CD14-positive monocyte (primary cell): ENCODE measurements at places on chromosomes 11 and 22. TPM values are rescaled to one million over a fixed set of nuclear protein-coding genes. Genes with fewer than 3 reads are reported as not detected.

DNA sequence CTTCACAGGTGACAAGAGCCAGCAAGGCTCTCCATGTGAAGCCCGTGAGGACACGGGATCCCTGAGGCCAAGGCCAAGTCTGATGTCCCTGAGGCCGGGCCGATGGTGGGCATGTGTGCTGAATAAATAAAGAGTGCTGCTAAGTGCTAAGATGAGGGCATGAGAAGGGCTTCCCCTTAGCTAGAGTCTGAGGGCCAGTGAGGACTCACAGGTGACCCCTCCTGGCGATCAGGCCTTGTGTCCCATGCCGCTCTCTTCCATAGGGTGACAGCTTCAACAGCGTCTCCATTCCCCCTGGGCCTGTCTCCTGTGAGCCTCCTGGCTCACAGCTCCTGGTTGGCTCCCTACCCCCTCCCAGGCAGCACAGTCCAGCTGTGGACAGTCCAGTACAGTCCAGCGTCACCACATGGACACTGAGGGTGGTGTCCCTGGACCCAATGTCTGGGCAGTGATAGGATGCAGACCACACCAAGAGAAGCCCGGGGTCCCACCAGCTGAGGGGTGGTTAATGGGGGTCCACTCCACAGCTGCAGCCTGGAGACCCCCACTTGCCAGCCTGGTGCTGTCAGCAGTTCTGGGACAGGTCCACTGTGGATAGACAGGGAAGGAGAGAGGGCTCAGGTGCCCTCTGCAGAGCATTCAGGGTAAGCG is 1033.2 kb downstream of the TBC1D22A start:
- no peak overlapping the region for H3K27ac ChIP-seq
- H3K27me3 ChIP-seq, result no peaks in the 10 kb centered on the region
- no peak overlapping the region for H3K4me3 ChIP-seq

DNA sequence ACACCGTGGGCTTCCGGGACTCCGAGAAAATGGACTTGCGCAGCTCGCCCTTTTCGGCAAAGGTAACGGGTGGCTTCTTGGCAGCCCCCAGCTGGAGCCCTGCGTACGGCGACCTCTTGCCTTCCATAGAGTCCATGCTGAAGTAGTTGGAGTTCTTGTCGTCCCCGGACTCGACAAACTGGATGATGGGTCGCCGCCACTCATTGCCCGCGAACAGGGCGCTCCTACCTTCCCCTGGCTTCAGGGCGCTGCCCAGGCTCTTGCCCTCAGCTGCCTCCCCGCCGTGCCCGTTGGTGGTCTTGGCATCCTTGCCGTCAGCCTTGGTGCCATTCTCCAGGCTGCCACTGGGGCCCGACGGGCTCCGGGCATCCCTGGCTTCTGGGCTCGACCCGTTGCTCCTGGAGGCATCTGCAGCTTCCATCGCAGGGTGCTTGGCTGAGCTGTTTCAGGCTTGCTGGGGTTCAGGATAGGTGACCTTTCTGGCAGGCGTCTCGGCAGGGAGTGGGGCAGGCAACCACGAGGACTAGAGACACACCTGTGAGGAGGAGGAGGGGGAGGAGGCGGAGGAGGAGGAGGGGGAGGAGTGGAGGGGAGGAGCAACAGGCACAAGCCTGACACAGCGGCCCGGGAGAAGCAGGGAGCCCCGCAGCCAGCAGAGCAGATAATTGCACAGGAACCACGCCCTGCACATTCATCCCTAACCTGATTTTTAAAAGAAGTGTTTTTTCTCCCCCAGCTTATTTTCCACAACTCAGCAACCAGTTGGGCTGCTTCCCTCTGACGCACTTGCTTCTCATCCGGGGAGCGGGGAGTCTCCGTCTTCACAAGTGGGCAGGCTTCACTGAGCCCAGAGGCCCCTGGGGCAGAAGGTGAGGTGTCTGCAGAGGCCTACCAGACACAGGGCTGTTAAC is at the start of gene TRIM29:
Gene TRIM29, minus strand, starts transcription at position 503 of the 911 bp plus-strand sequence. Its CDS starts 82 bp downstream, at position 421.
- no peaks in the 10 kb centered on the region for H3K27me3 ChIP-seq
- no peaks in the 10 kb centered on the region for H3K4me1 ChIP-seq
- no peak within 1 kb of the TSS for H3K4me3 ChIP-seq
- H3K27ac ChIP-seq, result no peak within 1 kb of the TSS
- H3K36me3 ChIP-seq, result no peaks in the 10 kb centered on the region

GRCh38 chr22:50577697-50577986 is 585 bp downstream of the CPT1B start:
- no peak for DNase-seq
- no peaks in the 10 kb centered on the region for H3K27me3 ChIP-seq
- no peaks in the 10 kb centered on the region for H3K36me3 ChIP-seq

- H3K27ac ChIP-seq, result peak overlapping the region; percentile 99
- H3K36me3 ChIP-seq, result peaks cover 74% of the 10 kb centered on the region
- peak; percentile 95 for DNase-seq
- no peaks in the 10 kb centered on the region for H3K27me3 ChIP-seq
- peaks cover 100% of the 10 kb centered on the region for H3K4me1 ChIP-seq
- peak overlapping the region; percentile 54 for H3K4me3 ChIP-seq
Observed at GRCh38 chr11:67283481-67283963, 5.6 kb upstream of the ANKRD13D start.

DNA sequence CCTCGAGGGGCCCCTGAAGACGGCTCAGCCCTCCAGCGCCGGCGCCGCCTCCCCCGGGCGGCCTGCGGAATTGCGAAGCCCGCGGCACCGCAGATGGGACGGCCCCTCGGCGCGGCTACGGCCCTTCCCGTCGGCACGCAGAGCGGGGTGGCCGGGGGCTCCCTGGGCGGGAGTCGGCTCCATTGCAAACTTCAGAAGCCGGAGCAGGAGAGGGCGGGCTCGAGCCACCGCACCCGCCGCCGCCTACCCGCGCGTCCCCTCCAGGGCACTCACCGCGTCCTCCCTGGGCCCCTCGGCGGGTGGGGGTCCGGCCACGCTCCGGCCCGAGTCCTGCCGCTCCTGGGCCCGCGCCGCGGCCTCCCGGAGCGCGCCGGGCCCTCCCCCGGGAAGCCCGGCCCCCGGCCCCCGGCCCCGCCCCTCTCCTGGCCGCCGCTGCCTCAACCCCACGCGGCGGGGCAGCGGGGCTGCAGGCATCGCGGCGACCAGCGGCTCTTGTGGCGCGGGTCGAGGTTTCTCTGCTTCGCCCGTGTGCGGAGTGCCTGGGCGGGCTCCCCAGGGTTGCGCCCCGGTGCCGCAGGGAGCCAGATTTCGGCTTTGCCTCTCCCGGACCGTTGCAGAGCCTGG is at the start of gene PACSIN3:
Gene PACSIN3, minus strand, starts transcription at position 359 of the 624 bp plus-strand sequence. CDS start 3,707 bp downstream, outside the sequence.
- peak within 1 kb of the TSS; percentile 73 for H3K4me3 ChIP-seq
- peaks cover 23% of the 10 kb centered on the region for H3K4me1 ChIP-seq

GRCh38 chr22:41479671-41480396 is 10.9 kb downstream of the ACO2 start:
- peaks cover 10% of the 10 kb centered on the region for H3K4me1 ChIP-seq
- no peak overlapping the region for H3K4me3 ChIP-seq
- no peak overlapping the region for H3K27ac ChIP-seq
- no peak for DNase-seq
- H3K36me3 ChIP-seq, result peaks cover 38% of the 10 kb centered on the region

DNA sequence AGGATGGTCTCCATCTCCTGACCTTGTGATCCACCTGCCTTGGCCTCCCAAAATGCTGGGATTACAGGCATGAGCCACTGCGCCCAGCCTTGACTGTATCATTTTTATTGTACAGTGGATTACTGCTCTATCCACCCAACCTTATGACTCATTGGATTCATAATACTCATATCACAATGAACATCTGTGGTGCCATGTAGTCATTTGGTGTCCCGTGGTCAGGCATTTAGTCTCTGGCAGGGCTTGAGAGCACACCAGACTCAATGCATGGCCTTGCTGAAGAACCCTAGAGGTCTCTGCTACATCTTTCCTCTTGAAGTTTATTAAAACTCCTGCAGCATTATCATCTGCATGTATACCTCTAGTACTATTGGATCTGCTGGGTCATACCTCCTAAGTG is 98.0 kb upstream of the LDLRAD3 start:
- no peaks in the 10 kb centered on the region for H3K4me1 ChIP-seq
- no peaks in the 10 kb centered on the region for H3K36me3 ChIP-seq
- no peak overlapping the region for H3K27ac ChIP-seq
- no peak for DNase-seq

GRCh38 chr11:66768818-66769217 is 39.8 kb upstream of the SPTBN2 start:
- H3K27me3 ChIP-seq, result no peaks in the 10 kb centered on the region
- no peak overlapping the region for H3K27ac ChIP-seq
- no peaks in the 10 kb centered on the region for H3K36me3 ChIP-seq
- no peak overlapping the region for H3K4me3 ChIP-seq
- no peak for DNase-seq
- no peaks in the 10 kb centered on the region for H3K4me1 ChIP-seq

GRCh38 chr11:2649848-2650247 is 49.9 kb downstream of the KCNQ1OT1 start:
- H3K27ac ChIP-seq, result no peak overlapping the region
- DNase-seq, result no peak
- H3K4me1 ChIP-seq, result no peaks in the 10 kb centered on the region
- H3K4me3 ChIP-seq, result no peak overlapping the region
- H3K27me3 ChIP-seq, result no peaks in the 10 kb centered on the region

PRR33 gene
- not detected for polyA plus RNA-seq

- H3K36me3 ChIP-seq, result no peaks in the 10 kb centered on the region
- H3K4me3 ChIP-seq, result no peak overlapping the region
- peaks cover 30% of the 10 kb centered on the region for H3K27me3 ChIP-seq
- H3K27ac ChIP-seq, result no peak overlapping the region
- DNase-seq, result no peak
Observed at GRCh38 chr22:44754998-44755397, 2.6 kb downstream of the ARHGAP8 start.

DNA sequence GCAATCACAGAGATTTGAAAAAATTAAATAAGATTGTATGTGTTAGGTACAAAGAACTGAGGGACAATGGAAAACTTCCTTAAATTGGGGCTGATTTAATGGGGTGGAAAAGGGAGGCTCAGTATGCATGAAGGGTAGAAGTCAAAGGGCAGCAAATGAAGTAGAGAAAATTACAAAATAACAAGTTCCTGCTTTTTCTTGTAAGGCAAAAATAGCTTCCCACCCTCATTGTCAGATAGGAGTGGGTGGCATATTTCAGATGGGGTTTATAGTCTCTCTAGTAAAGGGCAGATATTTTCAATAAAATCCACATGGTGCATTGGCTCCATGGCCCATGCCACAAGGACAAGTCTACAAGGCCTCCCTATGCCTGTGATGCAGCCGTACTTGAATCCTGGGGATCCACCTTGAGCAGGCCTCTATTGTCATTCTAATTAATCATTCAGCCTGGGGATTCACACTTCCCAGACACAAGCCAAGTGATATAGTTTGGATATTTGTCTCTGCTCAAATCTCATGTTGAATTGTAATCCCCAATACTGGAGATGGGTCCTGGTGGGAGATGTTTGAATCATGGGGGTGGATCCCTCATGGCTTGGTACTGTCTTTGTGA is 36.7 kb upstream of the SESN3 start:
- H3K27me3 ChIP-seq, result no peaks in the 10 kb centered on the region
- H3K27ac ChIP-seq, result no peak overlapping the region
- peaks cover 37% of the 10 kb centered on the region for H3K4me1 ChIP-seq
- H3K36me3 ChIP-seq, result no peaks in the 10 kb centered on the region
- no peak for DNase-seq

- peak overlapping the region; percentile 91 for H3K27ac ChIP-seq
- peak overlapping the region; percentile 86 for H3K4me3 ChIP-seq
- H3K36me3 ChIP-seq, result no peaks in the 10 kb centered on the region
- H3K4me1 ChIP-seq, result peaks cover 62% of the 10 kb centered on the region
Observed at GRCh38 chr11:2304506-2305139, 2.8 kb downstream of the TSPAN32 start.

GRCh38 chr22:37732699-37733607 is 36.1 kb downstream of the TRIOBP start:
- no peak for DNase-seq
- no peaks in the 10 kb centered on the region for H3K27me3 ChIP-seq
- H3K4me3 ChIP-seq, result no peak overlapping the region
- peak overlapping the region; percentile 79 for H3K27ac ChIP-seq

- H3K4me1 ChIP-seq, result no peaks in the 10 kb centered on the region
- H3K4me3 ChIP-seq, result no peak overlapping the region
- H3K27me3 ChIP-seq, result no peaks in the 10 kb centered on the region
Observed at GRCh38 chr11:75212411-75212810, 28.2 kb upstream of the TPBGL start.

DNA sequence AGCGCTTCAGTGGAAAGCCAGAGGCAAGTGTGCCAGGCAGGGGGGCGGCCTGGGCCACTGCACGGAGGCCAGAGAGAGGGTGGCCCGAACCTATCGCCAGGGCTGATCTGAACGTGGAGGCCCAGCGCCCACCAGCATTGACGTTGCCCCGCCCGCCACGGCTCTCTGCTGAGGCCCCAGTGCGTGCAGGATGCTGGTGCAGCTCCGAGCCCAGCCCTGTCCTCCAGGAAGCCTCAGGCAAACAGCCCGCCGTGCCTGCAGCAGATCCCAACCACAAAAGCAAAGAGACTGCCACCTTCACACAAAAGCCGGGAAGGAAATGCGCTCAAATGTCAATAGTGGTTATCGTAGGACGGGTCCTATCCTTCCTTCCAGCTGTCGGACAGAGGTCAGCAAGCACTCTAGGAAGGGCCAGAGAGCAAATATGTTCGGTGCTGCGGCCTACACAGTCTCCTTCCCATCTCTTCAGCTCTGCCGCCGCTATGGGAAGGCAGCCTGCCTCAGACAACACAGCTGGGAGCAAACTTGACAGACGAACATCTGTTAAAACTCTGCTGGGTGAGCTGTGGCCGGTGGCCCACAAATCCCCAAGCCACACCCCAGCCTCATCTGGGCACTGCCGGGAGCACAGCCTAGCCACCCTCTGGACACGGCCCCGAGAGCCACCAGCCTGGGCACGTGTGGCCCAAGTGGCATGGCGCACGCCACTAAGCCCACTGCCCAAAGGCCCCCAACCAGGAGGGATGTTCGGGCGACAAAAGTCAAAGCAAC is 146.2 kb downstream of the CRYBB2 start:
- H3K36me3 ChIP-seq, result peaks cover 5% of the 10 kb centered on the region
- DNase-seq, result no peak
- H3K4me1 ChIP-seq, result peaks cover 21% of the 10 kb centered on the region
- no peaks in the 10 kb centered on the region for H3K27me3 ChIP-seq
- no peak overlapping the region for H3K27ac ChIP-seq
- no peak overlapping the region for H3K4me3 ChIP-seq

SORL1 gene
- 46.3 and 61.9 TPM in 2 replicates for polyA plus RNA-seq

DNA sequence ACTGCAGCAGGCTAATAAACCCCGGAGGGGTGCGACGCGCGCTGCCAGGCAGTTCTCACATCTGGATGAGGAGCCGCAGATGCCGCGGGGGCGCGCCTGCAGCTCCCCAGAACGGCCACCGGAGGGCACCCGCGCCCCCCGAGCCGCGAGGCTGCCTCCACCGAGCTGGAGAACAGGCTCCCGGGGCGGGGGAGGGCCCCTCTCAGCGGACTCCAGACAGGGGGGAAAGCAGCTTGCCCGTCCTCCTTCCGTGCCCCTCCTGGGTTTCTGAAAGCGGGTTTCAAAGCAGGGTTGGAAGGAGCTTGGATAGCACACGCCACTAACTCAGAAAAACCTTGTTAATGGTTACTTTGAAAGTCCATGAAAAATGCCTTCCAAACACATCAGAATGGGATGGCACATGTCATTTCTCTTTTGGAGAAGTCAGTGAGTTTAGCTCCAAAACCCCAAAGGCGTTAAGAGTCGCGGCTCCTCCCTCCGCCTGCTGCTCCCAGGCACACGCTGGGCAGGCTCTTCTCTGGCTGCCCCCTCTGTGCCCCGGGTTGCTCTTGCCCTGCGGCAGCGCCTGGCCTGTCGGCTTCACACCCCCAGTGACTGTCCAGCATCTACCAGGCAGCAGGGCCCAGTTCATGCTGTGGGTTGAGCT is 317.8 kb downstream of the NTM start:
- H3K27me3 ChIP-seq, result peaks cover 5% of the 10 kb centered on the region
- H3K4me3 ChIP-seq, result no peak overlapping the region
- H3K36me3 ChIP-seq, result no peaks in the 10 kb centered on the region
- no peak for DNase-seq
- H3K27ac ChIP-seq, result no peak overlapping the region
